HT1080 (cell line): ENCODE measurements at places on chromosomes 1 and 21. TPM values are rescaled to one million over a fixed set of nuclear protein-coding genes. Genes with fewer than 3 reads are reported as not detected.

The KRTAP8-1 gene
- not detected in 2 replicates for total RNA-seq

The S100A7 gene
- total RNA-seq: not detected in 2 replicates

DNA sequence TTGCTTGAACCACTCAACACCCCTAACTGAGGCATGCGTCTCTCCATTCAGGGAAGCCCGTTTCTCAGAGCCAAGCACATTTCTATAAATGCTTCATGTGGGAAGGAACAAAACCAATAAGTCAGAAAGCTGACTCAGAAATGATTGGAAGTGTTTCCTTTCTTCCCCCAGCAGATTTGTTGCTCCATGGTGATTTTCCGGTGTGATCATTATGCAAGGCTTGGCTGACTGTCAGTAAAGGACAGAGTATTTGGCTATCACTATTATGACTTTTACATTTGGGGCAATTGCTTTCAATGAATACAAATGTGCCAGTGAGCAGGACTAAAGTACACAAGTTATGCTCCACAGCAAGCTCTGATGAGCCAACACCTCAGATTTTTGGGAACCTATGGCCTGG lies 53.3 kb upstream of the ZC3H11B start:
- DNase-seq: peak; percentile 36

GRCh38 chr1:181121498-181121897 lies 33.0 kb downstream of the IER5 start:
- DNase-seq: no peak

DNA sequence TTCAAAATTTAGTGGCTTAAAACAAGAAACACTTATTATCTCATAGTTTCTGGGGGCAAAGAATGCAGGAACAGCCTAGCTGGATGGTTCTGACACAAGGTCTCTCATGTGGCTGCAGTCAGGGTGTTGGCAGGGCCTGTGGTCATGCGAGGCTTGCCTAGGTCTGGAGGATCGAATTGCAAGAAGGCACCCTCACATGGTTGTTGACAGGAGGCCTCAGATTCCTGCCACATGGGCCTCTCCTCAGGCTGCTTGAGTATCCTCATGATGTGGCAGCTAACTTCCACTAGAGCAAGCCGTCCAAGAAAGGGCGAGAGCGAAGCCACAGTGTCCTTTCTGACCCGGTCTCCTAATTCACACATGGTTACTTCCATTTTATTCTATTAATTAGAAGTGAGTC lies 6.2 kb upstream of the NRIP1 start:
- DNase-seq: no peak

GRCh38 chr21:45761704-45762103 lies 118.2 kb downstream of the PCBP3 start:
- no peak for DNase-seq

- no peak for DNase-seq
These were observed 46.5 kb downstream of the RAP1GAP start for GRCh38 chr1:21622466-21623315.

- DNase-seq: no peak
These were observed 29.0 kb downstream of the SPEN start for GRCh38 chr1:15876357-15877055.

- DNase-seq: peak; percentile 69
These were observed 25.4 kb downstream of the PIGM start for GRCh38 chr1:160006312-160006940.

DNA sequence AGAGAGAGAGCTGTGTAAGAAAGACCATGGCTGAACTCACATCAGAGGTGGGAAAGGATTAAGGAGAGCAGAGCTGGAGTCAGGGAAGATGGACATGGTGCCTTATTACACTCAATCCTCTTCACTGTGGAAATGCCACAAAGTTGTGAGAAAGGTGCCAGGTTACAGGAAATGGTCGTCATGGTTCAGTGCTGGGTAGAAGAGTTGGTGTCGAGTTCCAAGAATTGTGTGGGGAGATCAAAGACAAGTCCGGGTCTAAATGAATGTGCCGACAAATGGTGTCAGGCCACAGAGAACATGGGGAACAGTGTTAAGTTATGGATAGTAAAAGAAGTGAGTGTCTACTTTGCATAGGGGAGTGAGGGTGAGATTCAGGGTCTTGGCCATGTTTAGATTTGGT lies 40.9 kb downstream of the LAMC2 start:
- peak; percentile 33 for DNase-seq
